Activated CD4-positive, alpha-beta memory T cell treated with anti-CD3 and anti-CD28 coated beads for 36 hours (primary cell): ENCODE measurements at places on chromosomes 7 and 10. TPM values are rescaled to one million over a fixed set of nuclear protein-coding genes. Genes with fewer than 3 reads are reported as not detected.

Gene PCBD1
- 56.7 TPM for total RNA-seq

Gene CHN2
- 0.53 TPM for total RNA-seq

Gene VWC2
- total RNA-seq = not detected

Gene LIPF
- total RNA-seq = not detected

Gene SOSTDC1
- not detected for total RNA-seq

Gene FOXI2
- total RNA-seq = not detected

Gene SPDYE5
- total RNA-seq = not detected

Gene C10orf67
- total RNA-seq = 0.31 TPM

Gene ITPRID1
- total RNA-seq = not detected

Gene GTF2IRD1
- 6.6 TPM for total RNA-seq

Gene NUTM2E
- total RNA-seq = not detected

Gene CNPY1
- total RNA-seq = not detected

Gene KCND2
- not detected for total RNA-seq

Gene HOXA4
- total RNA-seq = not detected

Gene FAM221A
- total RNA-seq = 10.7 TPM

Gene LRRC4
- total RNA-seq = 0.68 TPM

Gene FXYD4
- total RNA-seq = not detected

Gene PIK3AP1
- total RNA-seq = 3.4 TPM

Gene SH2D4B
- total RNA-seq = 0.12 TPM

Gene RPEL1
- total RNA-seq = not detected

Gene FFAR4
- total RNA-seq = not detected

Gene GHRHR
- not detected for total RNA-seq

Gene PTPRN2
- 0.64 TPM for total RNA-seq

Gene CLRN3
- total RNA-seq = not detected

Gene GARS1
- total RNA-seq = 368 TPM

Gene SKIDA1
- 0.21 TPM for total RNA-seq

Gene LLCFC1
- total RNA-seq = not detected

Gene ACTR3C
- 8.0 TPM for total RNA-seq

Gene NEBL
- not detected for total RNA-seq

Gene DENND2A
- total RNA-seq = not detected

Gene NAT16
- total RNA-seq = not detected

Gene MMD2
- not detected for total RNA-seq

Gene SSMEM1
- not detected for total RNA-seq

Gene FGFR2
- total RNA-seq = 0.19 TPM

Gene LRRC17
- not detected for total RNA-seq

Gene PLXNA4
- total RNA-seq = 0.24 TPM

Gene SFTPA1
- not detected for total RNA-seq
